ENCODE measurements at places on chromosomes 1 and 21.

DNA sequence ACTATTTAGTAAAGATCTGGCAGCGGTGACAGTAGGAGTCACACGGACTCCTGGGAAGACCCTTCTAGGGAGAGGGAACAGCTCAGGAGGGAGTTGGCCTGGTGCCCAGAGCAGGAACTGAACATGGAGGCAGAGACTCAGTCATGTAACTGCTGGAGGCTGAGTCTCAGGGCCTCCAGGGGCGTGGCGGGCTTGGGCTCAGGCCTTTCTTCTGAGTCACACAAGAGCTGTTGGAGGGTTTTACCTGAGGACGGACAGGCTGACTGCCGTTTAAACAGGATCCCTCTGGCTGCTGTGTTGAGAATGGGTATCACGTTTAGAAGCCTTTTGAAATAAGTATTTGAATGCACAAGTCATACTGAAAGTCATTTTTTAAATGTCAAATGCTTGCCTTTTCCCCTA is 7.2 kb upstream of the ETS2 start:
- peak; percentile 52 for DNase-seq

GRCh38 chr1:156920233-156921052 is at the start of gene LRRC71:
LRRC71 (plus strand) TSS chr1:156920632; CDS start chr1:156920804, 172 bp downstream.
- peak; percentile 82 for DNase-seq

DNA sequence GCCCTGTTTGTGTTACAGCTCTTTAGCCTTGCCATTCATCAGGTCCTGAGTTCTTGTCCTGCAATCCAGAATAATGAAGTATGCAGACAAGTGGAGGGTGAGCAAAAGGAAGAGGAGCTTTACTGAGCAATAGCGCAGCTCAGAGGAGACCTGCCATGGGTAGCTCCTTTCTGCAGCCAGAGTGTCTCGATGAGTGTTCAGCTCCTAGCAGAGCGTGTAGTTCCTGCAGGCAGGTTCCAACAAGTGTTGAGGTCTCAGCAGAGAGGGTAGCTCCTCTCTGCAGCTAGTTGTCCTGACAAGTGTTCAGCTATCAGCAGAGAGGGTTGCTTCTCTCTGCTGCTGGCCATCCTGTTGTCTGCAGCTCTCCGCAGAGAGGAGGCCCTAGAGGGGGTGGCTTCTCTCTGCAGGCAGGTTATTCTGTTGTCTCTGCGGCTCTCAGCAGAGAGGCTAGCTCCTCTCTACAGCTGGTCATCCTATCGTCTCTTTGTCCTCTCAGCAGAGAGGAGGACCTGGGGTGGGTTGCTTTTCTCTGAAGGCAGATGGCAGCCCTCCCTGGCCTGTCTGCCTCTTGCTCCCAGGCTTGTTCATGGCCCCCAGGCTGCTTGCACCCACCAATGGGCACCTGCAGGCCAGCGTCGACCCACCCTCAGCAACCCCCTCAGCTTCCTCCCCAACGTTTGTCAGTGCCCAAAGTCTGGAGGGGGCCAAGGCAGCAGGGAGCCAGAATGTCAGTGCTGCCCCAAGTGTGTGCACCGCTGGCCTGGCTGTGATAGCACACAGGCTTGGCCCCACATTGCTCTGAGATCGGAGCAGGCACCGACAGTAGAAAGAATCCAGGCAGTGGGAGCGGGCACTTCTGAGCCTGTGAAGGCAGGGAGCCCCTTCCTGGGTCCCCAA is 112.5 kb upstream of the RUNX3 start:
- no peak for DNase-seq

DNA sequence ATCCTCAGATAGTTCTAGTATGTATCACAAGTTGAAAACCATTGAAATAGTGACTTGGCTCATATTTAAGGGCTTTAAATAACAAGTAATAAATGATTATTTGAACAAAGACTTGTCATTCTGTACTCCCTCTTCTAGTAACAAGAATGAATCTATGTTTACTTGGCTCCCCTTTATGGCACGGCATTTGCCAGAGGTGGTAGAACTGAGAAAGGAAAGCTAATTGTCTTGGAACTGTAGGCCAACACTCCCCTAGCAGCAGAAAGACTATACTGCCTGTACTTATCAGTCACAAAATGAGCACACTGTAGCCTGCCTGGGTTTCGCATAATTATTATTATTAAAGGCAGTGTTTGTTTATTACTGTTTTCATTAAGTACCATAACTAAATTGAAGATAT is 29.6 kb upstream of the SMYD2 start:
- no peak for DNase-seq

GRCh38 chr1:159835862-159836525 is 9.3 kb downstream of the SLAMF8 start:
- no peak for DNase-seq

DNA sequence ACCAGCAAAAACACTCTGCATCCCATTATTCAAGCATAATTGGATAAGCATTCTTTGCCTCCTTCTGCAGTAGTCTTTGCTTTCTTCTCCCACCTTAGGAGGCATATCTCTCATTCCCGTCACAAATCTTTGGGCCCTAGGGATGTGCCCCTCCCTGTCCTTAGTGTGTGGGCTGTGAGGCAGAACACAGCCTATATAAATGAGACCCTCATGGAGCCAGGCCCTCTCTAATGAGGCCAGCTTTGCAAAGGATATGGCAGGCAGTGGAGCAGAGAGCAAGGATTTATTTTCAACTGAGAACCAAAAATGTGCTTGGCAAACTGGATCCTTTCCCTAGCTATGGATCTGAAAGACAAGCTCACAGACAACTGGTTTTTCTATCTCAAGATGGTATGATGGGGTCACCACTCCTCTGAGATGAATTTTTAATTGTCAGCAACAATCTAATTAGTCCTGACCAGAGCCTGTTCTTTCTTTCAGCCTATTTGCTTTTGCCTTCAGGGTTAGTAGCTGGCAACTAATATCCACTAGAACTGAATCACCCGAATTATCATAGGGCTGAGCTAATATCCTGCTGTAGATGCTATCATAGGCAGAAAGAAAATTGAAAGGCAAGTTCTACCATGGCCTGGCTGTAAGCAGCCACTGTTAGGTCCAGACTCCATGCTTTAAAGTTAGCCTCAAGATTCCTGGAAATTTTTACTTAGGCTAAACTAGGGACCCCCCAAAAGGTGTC is 134.2 kb downstream of the SYT2 start:
- no peak for DNase-seq

GRCh38 chr1:52702886-52703787 is 5.0 kb upstream of the COA7 start:
- DNase-seq: peak; percentile 91

DNA sequence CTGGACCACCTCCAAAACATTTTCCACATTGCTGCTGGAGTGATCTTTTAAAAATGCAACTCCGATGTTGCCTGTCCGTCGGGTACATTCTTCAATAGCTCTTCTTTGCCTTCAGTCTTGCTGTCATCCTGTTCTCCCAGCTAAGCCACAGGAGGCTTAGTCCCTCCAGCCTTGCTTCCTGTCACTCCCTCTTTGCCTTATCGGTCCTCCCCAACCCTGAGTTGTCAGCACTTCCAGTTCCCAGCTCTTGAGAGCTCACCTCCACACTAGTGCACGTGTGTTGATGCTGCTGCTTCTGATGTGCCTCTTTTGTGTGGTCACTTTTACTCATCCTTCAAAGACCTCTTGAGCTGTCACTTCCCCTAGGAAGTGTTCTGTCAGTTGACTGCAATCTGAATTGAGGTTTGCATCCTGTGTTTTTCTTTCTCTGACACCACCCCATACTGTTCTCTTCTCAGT is 15.3 kb downstream of the UCK2 start:
- DNase-seq: peak; percentile 73

DNA sequence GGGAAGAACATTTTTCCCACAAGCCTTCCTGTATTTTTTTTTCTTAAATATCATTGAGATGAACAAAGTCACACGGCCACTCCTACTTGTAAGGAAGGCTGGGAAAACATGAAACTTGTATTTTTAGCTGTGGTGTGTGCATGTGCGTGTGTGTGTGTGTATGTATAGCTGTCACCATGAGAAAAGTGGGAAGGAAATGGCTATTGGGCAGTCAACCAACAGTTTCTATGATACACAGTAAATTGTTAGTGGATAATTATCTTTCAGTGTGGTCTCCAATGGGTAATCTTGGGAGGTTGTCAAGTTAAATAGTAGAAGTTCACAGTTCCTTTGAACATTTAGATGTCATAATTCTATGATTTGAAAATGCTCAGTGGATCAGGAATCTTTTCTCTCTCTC is 132.7 kb upstream of the USP24 start:
- DNase-seq: no peak

DNA sequence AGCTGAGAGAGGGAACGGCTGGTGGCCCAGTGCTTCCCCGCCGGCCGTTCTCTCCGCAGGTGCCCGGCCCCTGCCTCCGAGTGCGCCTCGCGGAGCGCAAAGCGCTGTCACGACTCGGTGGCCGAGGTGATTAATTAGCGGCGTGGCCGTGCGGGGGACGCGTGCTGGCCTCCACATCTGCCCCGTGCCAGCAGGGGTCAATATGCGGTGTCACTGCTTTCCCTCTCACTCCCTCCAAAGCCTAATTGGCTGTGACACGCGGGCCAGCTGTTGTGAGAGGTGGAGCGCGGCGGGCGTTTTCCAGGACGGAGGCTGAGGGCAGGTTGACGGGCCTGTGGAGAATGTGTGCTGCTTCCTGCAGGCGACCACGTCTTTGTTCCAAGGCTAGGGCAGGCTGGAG is 239.0 kb downstream of the LMX1A start:
- no peak for DNase-seq

DNA sequence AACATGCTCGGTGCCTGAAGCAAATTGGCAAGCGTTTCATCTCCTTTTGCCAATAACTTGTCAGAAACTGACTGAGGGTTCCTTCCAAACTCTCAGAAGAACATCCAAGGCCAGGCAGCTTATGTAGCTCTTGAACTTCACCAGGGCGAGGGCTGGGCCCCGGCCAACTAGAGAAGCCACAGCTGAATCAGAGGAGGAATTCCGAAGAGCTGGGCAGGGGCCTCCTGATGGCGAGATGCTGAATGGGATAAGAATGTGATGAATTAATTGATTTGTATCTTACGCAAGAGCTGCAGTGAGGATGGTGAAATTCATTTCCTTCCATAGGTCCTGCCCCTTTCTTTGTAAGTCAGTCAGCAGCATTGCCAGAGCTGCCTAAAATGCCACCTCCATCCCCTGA is 345.8 kb downstream of the KIF26B start:
- DNase-seq: no peak

- no peak for DNase-seq
Observed at GRCh38 chr1:19712928-19713327, 48.3 kb downstream of the HTR6 start.

GRCh38 chr1:200483491-200484143 is 73.8 kb upstream of the ZNF281 start:
- DNase-seq: peak; percentile 14

GRCh38 chr1:168906367-168906766 is 177.4 kb upstream of the DPT start:
- no peak for DNase-seq

DNA sequence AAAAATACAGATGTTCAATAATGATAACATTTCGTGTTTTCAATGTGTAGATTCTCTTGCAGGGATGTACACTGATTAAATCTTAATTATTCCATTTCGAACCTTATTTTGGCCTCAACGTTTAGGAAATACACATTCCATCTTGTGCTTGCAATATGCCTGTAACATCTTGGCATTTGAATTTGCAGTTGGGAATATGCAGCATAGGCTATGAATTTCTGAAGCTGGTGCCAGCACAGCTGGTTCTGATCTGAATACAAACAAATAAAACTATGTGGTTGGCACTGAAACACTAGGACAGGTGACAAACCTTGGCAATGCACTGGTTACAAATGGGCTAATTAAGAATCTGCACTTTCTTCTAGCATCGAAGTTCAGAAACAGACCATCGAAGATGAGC is 108.4 kb downstream of the ERG start:
- no peak for DNase-seq

- DNase-seq: peak; percentile 79
Observed at GRCh38 chr1:45326627-45327623, at the start of gene HPDL. HPDL (plus strand) TSS chr1:45326895; CDS start chr1:45327149, 254 bp downstream.

- DNase-seq: no peak
Observed at GRCh38 chr1:48285525-48285924, 63.0 kb downstream of the SLC5A9 start.

DNA sequence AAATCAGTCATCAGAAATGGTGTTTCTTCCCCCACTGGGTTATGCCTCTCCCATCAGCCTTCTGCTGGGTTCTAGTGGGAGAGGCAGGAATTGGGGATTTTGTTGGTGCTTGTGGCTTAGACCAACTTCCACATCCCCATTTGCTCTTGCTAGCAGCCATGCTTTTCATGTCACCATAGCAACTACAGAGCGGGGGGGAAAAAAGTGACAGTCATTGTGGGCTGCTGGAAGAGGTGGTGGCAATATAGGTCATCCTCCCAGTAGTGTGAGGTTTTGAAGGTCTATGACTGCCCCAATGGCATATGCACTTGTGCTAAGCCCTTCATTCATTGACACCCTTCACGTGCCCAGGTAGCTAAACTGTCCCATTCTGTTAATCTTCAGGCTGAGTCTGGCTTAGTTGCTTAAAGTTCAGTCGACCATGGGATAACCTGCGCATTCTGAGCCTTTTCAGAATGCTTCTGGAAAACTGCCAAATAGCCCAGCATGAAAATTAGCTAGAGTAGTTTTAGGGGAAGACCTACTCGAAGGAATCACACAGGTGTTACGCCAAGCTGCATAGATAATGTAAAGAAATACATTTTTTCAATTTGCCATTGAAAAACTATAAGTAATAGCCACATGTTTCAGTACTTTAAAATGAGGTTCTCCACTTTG is 53.7 kb upstream of the ZNF326 start:
- DNase-seq: peak; percentile 50

DNA sequence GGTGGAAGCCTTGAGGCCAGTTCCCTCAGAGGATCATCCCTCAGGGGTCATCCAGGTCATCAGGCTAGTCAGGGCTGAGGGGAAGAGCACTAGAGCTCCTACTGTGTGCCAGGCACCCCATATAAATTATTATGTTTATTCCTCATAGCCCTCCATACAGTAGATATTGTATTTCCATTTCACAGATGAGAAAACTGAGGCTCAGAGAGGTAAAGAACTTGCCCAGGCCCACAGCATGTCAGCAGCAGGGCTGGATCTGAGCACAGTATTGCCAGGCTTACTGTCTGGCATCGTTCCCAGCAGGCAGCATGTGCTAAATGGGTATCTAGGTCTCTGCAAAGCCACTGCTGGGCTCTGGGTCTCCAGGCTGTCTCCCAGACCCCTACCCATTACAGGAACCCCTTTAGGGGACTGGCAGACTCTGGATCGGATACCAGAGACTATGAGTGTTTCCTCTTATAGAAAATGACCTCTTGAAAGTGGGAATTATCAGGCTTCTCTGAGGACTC is 153.3 kb downstream of the PTPRU start:
- no peak for DNase-seq

DNA sequence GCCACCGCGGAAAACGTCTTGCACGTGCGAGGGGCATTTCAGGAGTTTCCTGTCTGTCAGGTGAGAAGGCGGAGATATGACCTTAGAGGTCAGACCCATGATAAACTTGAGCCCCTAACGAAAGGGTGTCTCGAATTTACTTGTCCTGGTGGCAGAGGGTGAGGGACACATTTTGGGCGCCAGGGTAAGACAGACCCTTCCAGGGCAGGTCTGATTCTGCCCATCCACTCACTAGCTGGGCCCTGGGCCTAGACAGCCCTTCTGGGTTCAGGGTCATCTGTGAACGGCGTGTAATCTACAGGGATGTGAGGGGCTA is 395 bp upstream of the CSRP1 start:
- DNase-seq: no peak
